Renal cortex interstitium (tissue), 15 donors: ENCODE measurements at places on chromosomes 2 and 18.

DNA sequence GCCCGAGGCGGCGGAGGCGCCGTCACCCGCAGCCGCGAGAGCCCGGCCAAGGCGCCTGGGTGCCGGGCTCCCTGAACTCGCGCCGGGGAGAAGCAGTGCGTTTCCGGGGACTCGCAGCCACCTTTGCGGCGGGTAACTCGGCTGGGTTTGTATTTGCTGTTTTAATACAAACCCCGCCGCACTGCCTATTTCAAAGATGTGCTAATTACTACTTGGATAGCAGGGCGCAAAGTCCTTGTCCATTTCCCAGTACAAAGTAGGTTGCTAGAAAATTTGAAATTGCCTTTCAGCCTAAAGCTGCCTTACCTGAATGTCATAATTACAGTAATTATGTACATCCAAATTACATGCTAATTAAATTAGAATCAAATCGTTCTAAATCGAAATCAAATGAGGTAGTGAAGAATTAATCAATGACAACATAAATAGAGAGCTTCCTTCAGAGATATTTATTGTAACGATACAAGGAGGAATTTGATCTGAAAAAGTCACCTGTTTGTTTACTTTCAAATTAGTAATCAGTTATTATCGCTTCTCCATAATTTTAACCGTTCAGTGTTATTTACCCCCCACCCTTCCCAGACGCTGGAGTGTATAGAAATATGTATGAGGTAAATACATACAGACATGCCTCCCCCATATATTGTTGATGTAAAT, 8.1 kb downstream of the SP9 start:
- no peak for DNase-seq

GRCh38 chr2:10469955-10470608, 22.0 kb upstream of the ODC1 start:
- no peak for DNase-seq

DNA sequence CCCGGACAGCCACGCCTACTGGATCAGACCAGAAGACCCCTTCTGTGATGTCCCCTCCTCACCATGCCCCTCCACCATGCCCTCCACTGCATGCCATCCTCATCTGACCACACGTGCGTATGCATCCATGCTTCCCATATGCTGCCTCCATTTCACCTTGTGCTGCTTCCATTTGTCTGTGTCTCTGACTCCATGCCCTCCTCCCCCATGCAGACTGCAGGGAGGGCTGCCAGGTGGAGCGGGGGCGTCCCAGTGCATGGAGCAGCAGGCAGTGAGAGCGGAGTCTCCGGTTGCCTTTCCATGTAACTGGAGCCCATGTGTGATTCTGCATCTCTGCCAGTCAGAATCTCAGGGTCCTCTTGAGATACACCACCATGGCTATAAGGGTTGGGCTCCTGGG, 52.6 kb downstream of the COA5 start:
- peak; percentile 15 for DNase-seq

GRCh38 chr2:96873651-96874096, 3.8 kb upstream of the SEMA4C start:
- DNase-seq = no peak

DNA sequence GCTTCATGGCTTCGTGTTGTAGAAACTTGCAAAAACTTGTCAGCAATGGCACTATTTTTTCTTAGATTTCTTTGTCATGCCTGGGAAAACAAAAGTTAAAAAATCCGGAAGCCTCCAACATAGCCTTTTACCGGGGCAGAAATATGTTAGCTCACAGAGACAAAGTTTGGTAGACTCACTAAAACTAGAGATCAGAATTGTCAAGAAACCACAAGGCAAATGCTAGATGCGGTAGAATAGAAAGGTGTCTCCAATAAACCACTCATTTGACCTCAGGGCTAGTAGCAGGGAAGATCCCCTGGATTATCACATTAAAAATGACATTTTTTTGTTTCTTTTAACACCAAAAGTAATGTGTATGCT, 405 bp downstream of the CASP10 start:
- DNase-seq = peak; percentile 13

GRCh38 chr2:99619151-99619550, 129.3 kb upstream of the REV1 start:
- no peak for DNase-seq

DNA sequence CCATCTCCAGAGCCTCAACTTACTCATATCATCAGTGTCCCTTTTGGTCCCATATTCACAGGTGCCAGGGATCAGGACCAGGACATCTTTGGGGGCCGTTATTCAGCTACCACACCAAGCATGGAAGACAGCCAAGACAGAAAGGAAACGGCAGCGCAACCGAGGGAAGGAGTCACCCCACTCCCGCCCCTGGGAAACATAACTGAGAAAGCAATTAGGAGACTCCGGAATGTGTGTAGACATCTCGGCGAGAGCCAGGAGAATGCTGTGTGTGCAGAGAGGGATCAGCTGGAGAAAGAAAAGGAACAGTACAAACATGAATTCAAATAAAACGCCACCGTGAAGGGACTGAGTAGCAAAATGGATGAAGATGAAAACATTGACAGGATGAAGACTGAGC, 13.4 kb upstream of the BOK start:
- no peak for DNase-seq

GRCh38 chr2:226223704-226224103, 575.9 kb downstream of the IRS1 start:
- no peak for DNase-seq

GRCh38 chr18:30094556-30094955, 948.0 kb downstream of the DSC3 start:
- no peak for DNase-seq

DNA sequence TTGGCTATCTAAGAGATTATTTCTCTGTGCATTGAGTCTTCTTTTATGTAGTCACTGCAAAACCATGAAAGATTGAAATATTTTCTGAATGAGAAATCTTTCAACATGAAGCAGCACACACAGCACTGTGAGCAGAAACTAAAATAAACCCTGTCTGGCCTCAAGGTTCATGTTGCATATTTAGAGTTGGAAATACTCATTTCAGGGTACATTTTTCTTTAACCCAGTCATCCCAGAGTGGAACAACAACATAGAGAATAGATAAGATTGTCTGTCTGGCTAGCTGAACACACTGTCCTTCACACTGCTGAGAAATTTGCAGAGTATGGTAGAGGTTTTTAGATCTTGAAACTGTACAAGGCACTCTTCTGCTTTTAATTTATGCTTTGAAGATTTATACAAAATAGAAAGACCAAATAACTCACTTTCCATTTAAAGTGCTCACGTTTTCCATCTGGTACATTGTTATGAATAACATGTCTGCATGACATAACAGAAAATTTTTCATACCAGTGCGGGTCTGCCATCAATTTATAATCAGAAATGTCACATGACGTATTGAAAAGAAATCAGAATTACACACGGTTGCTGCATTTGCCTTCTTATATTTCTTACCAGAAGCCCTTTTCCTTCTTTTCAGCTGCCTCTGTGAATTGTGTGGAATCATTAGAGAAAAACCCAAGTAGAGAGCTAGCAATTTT, 25.0 kb upstream of the FN1 start:
- DNase-seq = no peak

- no peak for DNase-seq
Measured at GRCh38 chr2:217289907-217290280, 430.0 kb upstream of the TNP1 start.

DNA sequence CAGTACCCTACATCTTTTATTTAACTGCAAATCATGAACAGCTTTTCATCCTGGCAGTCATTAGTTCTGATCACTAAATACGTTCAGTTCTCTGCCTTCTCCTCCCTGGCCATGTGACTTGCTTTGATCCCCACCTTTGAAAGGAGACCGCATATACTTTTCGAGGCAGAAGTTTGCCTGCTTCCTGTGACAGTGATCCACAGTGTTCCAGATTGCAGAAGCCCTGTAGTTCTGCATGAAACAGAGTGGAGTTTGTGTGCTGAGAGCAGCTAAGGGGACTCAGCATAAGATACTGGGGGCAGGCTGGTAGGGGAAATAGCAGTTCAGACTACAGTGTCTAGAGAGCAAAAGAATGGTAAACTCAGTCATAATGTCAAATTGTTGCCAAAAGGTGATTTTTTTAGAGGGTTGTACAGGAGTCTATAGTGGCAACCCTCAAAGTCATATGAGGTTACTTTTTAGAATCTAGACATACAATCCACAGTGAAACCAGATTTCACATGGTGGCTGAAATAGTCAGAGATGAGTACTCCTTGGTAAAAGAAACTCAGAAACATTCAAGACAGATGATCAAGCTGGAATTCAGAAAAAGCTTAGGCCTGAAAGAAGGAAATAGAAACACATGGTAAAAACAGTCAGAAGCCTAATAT, 1800.4 kb upstream of the CELF4 start:
- DNase-seq = no peak

- peak; percentile 80 for DNase-seq
Measured at GRCh38 chr2:27703638-27704341, 40.1 kb downstream of the SLC4A1AP start.

GRCh38 chr2:200613692-200614091, 27.9 kb downstream of the AOX1 start:
- DNase-seq = no peak

GRCh38 chr2:29393676-29394075, 278.5 kb downstream of the CLIP4 start:
- DNase-seq = no peak

- no peak for DNase-seq
Measured at GRCh38 chr2:217975626-217976025, 27.2 kb downstream of the TNS1 start.

DNA sequence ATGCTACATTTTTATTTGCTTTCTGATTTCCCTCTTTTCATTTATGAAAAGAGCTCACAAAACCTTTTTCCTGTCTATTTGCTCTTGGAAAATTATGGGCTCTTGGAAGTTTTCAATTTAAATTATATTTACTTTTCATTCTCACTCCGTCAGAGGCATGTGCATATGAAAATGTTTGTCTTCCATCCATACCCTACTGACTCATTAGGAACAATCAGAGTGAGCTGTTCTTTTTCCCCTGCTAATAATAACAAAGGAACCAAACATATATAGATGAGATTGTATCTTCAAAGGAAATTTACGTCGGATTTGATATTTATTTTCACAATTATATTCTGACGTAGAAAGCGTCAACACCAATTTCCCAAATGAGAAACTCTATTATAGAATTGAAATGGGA, 1101.2 kb downstream of the TSN start:
- DNase-seq = no peak

GRCh38 chr2:235543128-235543750, 49.4 kb downstream of the AGAP1 start:
- DNase-seq = no peak

DNA sequence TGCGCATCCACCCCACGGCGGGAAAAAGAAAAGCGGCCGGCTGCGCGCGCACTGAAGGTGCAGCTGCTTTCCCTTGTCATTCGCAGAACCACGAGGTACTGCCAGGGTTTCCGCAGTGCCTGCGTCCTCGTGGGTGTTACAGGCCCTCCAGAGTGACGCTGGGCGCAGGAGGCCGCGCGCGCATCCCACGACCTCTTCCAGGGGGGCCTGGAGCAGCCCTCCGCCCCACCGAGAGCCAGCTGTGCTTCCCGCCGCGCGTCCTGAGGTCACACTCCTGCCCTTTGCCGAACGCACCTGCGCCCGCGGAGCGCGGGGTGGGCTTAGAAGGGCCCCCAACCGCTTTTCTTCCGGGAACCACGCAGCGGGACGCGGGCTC, 378 bp upstream of the IAH1 start:
- DNase-seq = peak; percentile 12

GRCh38 chr2:133338224-133338623, 230.0 kb downstream of the NCKAP5 start:
- no peak for DNase-seq

- DNase-seq = no peak
Measured at GRCh38 chr2:189261431-189261841, 81.9 kb upstream of the COL5A2 start.

DNA sequence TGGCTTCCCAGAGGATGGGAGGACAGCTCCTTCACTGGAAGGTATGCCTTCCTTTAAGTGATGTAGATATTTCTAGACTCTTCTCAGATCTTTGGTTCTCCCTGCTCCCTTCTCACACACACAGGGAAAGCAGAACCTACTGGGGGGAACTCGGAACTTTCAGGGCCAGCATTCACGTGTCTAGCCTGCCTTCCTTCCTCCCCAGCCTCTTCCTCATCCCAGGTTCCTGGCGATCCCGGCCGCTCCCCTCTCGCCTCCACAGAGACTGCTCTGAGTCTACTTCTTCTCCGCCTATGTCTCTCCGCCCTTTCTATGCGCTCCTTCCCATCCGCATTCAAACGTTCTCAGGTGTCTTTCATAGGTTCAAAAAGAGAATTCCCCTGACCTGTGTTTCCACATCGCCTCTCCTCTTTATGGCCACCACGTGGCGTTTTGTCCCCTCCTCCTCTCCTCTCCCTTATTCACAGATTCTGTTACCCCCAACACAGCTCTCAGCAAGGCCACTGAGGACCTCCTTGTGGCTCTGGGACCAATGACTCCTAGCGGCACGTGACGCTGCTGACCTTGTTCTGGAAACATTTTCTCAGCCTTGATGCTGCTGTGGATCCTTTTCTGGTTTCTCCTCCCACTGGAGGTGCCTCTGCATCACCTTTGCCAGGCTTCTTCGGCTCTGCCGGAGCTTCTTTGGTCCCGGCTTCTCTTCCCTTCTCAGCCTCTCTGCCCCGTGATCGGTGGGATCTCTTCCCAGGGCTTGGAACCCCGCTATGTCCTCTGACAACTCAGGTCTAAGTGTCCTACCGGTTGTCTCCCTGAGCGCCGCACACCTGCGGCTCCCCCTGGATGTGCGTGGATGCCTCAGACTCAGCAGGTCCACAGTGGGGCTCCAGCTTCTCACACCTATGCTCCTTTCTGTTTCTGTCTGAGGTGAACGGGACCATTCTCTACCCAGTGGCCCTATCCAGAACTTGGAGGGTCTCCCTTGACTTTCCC, 77.5 kb downstream of the VAPA start:
- no peak for DNase-seq

- no peak for DNase-seq
Measured at GRCh38 chr2:190791976-190792575, 88.5 kb upstream of the GLS start.

- no peak for DNase-seq
Measured at GRCh38 chr2:196276421-196276820, 105.0 kb upstream of the STK17B start.

DNA sequence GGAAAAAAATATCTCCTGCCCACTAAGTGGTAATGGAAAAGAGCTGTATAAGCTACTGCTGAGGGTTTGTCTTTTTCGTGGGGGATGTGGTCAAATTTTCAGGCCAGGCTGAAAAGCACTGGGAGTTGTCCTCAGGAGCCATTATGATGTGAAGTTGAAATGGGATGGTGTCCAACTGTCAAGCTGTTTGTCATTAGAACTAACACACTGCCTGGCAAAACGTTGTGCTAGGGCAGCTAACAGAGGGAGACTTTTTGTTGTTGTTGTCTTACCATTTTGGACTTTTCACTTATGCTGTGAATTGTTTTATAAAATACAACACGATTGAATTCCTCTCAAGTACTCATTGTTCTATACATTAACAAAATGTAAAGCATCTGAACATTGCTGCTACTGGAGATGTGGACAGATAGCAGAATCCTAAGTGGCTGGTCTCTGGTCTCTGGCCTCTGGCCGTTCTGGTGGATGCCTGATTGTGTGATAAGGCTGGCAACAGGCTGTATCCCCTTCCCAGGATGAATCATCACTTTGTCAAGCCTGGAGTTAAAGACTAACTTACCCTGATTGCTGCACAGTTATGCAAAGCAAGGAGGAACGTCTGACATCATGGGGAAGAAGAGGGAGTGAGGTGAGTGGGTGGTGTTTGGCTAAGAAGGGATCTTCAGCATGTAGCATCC, 2.3 kb downstream of the MYO1B start:
- no peak for DNase-seq
